ENCODE measurements at places on chromosomes 7 and 10.

GRCh38 chr10:30500534-30500933 lies 66.5 kb downstream of the MAP3K8 start:
- no peak for DNase-seq

DNA sequence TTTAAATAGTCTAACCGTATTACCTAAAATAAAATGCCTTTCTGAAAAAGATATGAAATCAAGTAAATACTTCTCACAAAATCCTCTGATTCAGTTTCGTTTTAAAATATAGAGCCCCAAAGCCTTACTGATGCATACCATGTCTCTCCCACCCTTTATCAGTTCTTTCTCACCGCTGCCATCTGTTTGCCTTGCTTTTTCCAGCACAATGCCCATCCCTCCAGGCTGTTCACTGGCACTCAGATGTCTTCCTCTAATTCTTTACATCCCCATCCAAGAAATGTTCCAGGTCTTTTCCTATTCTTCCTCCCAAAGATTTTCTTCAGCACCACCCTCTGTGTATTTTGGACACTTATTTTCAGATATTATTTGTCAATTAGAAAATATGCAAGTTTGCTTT lies 116.5 kb upstream of the LRRN3 start:
- DNase-seq: no peak

DNA sequence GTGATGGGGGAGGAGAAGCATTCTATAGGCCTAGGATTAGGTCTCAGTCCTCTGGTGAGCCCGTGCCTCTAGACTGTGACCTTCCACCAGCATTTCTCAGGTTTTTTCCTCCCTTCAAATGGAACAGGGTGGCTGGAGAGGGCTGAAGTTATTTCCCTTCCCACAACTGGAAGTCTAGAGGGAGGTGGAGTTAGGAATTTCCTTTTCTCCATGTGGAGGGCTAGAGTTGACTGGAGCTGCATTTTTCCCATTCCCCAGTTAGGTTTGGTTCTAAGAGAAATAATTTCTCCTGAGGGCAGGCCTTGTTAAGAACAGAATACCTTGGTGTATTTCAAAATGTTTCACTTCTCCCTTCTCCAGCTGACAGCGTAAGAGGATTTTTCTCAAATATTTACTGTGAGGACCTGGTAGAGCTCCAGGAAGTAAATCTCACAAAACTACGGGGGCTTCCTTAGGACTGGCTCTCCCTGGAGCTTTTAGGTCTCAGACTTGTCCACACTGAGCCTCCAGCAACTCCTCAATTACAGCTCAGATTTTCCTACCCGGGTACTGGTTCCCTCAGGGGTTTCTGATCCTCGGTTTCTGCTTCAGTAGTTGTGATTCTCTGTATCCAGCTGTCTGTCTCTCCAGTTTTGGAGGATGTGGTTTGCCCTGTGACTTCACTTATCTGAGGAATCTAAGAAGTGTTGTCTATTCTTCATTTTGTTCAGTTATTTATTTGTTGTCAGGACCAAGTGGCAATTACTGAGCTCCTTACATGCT lies 6.0 kb upstream of the REEP3 start:
- peak; percentile 69 for DNase-seq

DNA sequence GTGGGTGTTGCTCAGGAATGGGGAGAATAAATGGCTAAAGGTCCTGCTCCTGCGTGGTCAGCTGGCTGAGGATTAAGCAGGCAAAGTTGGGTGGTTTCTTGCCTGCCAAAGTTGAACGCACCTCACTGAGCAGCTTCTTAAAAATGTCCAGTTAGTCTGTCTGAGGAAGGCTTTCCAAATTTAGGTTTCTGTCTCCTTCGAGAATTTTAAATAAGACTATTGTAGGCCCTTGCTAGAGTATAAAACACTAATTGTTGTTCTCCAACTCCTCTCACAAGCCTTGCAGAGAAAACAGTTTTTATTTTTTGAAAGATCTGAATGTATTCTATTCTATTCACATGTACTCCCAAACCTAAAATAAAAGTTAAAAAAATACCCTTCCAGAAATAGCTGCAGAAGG lies 122.0 kb upstream of the LAMB4 start:
- no peak for DNase-seq

GRCh38 chr7:92319243-92319642 lies 73.5 kb downstream of the ANKIB1 start:
- no peak for DNase-seq

- DNase-seq: no peak
These were observed 138.0 kb downstream of the DYNC1I1 start for GRCh38 chr7:95910341-95910740.

DNA sequence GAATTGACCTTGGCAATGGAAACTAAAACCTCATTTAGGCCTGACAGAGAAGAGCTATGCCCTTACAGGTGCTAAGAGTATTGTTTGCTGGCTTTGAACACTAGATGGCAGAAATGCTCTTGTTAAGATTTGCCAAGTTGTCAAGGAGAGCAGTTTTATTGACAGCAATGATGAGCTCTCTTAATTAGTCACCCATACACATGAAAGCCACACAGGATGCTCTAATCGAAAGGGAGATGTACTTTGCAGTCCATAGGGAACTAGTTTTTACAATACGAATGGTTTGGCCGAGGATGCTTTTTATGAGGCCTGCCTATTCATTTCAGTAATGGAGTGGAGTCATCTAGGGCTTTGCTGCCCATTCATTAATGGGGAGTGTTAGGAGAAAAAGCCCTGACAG lies 45.4 kb upstream of the MBL2 start:
- peak; percentile 45 for DNase-seq

GRCh38 chr10:64773357-64773756 lies 1252.2 kb downstream of the REEP3 start:
- DNase-seq: no peak

DNA sequence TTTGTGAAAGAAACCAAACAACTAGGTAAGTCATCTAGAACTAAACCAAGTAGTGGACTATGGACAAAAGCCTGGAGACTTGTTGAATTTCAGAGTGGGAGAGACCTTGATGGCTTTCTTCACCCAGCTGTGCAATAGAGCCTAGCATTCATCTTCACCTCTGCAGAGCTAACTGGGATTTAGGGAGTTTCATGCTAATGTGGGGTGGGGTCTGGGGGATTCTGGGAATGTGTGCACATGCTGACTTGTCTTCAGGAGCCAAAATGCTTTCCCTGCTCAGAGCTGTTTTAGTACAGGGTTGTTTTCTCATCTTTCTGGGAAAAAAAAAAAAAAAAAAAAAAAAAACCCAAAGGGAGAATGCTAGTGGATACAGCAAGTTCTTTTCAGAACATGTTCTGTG lies 81.3 kb upstream of the ARHGAP21 start:
- DNase-seq: no peak

- DNase-seq: no peak
These were observed 552.7 kb downstream of the DNAJB6 start for GRCh38 chr7:157889480-157889879.

DNA sequence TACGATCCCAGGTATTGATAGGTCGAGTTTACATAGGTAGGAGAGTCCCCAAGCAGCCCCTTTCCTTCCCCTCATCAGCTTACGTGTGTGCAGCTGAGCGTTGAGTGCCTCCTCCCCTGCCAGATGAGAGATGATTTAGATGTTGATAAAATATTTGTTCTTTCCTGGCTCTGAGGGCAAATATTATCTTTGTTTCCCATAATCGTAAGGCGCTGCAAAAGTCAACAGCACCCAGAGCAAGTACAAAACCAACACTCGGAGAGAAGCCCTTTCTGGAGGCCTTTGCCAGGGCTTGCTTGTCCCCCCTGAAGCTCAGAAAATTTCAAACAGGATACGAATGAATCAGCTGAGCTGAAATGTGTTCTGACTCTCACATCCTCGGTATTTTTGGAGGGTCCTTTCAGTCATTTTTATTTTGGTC lies 683.2 kb downstream of the LRMDA start:
- no peak for DNase-seq

- DNase-seq: no peak
These were observed 99.6 kb upstream of the TBX20 start for GRCh38 chr7:35353481-35353880.

DNA sequence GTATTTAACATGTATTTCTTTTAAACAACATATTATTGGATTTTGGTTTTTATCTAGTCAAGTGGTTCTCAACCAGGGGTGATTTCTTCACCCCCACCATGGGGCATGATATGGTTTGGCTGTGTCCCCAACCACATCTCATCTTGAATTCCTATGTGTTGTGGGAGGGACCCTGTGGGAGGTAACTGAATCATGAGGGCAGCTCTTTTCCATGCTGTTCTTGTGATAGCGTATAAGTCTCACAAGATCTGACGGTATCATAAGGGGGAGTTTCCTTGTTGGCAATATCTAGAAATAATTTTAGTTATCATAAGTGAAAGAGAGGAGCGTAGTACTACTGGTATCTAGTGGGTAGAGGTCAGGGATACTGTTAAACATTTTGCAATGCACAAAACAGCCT lies 37.6 kb downstream of the TMEM168 start:
- DNase-seq: no peak

DNA sequence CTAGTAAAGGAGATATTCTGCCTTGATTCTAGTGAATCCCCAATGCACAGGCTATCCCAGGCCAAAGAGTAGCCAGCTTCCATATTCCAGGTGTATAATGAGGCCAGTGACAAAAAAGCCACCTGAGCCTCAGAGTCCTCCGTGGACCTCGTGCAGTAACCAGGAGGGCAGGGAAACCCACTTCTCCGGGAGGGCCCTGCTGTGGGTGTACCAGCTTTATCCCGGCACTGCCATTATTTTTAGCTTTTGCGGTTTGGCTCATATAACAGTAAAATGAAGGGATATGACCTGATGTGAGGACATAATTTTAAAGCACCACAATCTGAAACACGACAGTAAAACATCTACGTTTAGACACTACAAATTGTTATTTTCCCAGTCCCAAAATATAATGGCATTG lies 109.0 kb downstream of the SVIL start:
- no peak for DNase-seq

GRCh38 chr7:135959646-135960363 lies 17.4 kb downstream of the MTPN start:
- DNase-seq: no peak

DNA sequence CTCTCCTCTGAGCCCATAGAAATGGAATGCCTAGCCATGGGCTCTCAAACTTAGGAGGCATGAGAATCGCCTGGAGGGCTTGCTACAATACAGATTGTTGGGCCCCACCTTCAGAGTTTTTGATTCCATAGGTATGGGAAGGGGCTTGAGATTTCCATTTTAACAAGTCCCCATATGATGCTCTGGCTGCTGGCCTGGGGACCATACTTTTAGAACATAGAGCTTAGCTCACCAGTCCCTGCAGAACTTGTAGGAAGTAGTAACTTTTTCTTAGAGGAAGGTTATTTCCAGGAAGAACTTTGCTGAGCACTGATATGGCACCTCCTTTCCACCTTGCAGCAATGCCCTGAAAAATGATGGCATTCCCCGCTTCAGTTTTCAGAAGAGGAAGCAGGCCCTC lies 177.0 kb upstream of the ZMIZ1 start:
- no peak for DNase-seq

GRCh38 chr10:131087464-131088215 lies 223.9 kb downstream of the TCERG1L start:
- no peak for DNase-seq

DNA sequence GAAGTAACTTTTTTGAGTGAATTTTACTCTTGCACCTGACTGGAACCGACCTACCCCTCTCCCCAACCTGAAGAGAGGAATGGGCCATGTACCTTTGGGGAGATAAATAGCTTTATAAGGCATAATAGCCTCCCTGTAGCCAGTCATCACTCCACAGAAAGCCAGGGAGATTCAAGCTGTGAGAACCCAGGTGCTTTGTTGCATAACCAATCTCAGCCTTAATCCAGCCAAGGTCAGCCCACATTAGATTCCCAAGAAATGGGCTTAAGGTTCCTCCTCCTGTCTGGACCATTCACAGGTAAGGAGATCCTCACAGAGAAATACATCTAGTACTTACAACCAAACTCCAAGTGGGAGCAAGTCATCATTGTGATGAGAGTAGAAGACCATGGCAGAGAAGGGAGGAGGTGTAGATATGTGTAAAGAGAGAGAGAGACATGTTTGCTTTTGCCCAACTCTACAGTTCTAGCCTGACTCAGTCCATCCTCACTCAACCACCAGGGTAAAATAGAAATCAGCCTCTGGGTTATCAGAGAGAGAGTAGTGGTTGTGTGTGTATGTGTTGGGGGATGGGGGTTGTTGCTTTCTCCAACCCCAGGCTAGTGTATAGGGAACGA lies 23.6 kb downstream of the SKIDA1 start:
- no peak for DNase-seq

DNA sequence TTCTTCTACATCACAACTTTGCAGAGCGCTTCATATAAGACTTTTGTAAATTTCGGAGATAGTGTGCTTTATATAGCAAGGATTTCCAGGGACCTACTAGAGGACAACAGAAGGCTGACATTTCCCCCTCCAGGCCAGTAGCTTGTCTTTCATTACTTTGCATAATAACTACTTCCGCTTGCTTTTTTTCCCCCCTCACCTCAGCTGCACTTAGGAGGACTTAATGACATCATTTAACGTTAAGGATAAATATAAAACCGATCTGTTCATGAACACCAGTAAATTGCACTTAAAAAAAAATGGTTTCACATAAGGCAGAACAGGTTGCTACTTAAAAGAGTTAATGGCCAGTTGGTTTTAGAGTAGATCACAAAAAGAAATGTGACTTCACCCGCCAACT lies 172.3 kb downstream of the AUTS2 start:
- DNase-seq: no peak

DNA sequence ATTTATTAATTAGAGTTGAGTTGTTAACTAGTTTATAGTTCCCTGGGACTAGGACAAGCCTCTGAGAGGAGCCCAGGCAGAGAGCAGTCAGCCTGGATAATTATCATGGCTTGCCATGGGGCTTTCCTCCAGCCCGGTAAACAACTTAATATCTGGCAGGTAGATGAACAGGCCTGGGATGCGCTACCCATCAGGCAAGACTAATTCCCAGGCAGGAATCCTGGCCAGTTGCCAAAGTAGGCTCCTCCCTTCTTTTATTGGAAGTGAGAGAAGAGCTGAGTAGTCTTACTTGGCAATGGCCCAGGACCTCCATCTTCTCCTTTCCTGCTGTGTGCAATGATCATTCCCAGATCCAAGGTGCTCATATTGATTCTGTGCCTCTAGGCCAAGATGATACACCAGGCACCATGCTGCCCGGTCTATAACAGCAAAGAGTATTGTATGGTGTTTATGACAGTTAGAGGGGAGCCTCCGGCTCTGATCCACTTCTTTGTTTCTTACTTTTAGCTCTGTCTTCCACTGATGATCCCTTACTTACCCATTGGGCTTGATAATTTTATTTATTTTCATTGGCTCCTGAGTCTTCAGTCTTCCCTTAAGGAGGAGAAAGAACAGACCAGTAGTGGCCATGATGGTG lies 408.7 kb downstream of the REEP3 start:
- no peak for DNase-seq

- DNase-seq: no peak
These were observed 32.2 kb upstream of the SEMA3A start for GRCh38 chr7:84226759-84227158.

GRCh38 chr10:58107506-58107905 lies 160.2 kb downstream of the IPMK start:
- no peak for DNase-seq

GRCh38 chr7:141698247-141699015 lies 3.5 kb downstream of the DENND11 start:
- peak; percentile 22 for DNase-seq

All from bone marrow (tissue), 2 donors.